ENCODE measurements at places on chromosomes 5 and 9. TPM values are rescaled to one million over a fixed set of nuclear protein-coding genes. Genes with fewer than 3 reads are reported as not detected.

Gene PCDHB9
- total RNA-seq, result 11.9 TPM

GRCh38 chr5:145945620-145946111 is 9.3 kb downstream of the SH3RF2 start:
- no peak for DNase-seq

- DNase-seq, result no peak
Measured at GRCh38 chr9:128226412-128226801, 23.2 kb downstream of the DNM1 start.

GRCh38 chr9:109255394-109255793 is 65.5 kb downstream of the EPB41L4B start:
- no peak for DNase-seq

DNA sequence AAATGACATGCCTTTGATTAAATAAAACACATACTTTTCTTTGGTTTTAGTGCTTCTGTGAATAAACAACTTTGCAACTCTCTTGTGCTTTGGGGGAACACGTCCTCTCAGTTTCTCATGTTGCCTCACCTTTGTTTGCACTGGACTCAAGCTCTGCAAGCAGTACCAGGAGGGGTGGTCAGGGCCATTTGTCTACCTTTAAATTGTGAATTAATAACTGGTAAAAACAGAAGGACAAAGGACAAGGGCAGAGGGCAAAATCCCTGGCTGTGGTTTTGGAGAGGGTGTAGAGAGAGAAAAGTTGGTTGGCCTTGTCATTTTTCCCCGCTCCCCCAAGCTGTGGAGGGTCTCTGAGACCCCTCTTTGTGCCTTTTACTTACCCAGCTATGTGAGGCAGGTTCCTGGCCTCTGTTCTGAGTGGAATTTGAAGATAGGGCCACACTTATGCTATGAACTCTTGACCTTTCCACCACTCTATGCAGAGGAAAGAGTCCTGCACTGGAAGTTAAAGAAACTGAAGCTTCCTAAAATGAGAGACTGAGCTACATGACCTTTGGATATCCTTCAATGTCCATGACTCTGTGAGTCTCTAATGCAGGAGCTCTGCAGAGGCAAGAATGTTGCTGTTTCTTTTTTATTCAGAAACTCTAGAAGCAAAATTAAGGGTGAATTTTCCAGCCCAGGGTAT is 55.1 kb upstream of the MOCS2 start:
- DNase-seq, result no peak

- DNase-seq, result no peak
Measured at GRCh38 chr5:140877262-140877581, 2.1 kb downstream of the PCDHA12 start.

Gene IL13
- not detected for total RNA-seq

Gene PDE6A
- total RNA-seq, result not detected

Gene ORM2
- 0.19 TPM for total RNA-seq

DNA sequence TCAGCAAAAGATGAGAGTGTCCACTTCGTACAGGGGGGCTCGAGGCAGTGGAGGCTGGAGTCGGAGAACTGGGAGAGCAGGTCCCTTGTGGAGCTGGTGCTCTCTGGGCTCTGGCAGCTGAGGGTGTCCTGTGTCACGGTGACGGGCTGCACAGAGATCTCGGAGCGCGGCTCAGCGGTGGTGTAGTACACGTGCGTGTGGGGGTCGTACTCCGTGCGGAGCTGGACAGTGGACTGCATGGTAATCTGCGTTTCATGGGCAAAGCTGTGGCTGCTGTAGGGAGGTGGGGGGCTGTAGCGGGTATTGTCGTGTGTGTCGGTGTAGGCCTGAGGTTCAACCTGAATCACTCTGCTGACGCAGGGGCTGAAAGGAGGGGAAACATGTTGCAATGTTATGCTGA is 48.0 kb downstream of the PTCH1 start:
- DNase-seq, result no peak

DNA sequence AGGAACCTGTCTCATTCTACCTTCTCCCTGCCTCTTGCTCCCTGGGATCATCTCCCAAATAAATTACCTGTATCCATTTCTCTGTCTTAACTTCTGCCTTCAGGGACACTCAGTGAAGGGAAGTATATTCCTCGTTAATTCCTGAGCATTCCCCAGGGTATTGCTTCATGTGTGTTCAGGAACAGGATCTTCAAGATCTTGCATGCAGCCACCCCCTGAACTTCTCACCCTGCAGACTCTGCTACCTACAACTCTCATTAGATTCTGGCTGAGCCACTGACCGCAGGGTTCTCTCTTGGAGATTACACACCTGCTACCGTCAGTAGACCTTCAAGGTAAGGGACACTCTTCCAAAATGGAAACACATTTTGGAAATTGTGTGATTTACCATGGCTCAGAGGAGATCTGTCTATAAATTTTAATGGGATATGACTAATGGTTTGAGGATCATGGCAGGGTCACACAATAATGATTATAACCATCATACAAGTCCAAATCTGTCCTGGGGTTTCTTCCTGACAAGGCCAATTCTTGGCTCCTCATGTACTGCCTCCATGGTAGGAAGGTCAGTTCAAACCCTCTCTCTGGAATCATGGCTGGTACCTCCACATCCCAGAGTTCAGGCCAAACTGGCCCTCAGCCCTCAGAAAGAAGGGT is 38.9 kb upstream of the UGCG start:
- DNase-seq, result no peak

DNA sequence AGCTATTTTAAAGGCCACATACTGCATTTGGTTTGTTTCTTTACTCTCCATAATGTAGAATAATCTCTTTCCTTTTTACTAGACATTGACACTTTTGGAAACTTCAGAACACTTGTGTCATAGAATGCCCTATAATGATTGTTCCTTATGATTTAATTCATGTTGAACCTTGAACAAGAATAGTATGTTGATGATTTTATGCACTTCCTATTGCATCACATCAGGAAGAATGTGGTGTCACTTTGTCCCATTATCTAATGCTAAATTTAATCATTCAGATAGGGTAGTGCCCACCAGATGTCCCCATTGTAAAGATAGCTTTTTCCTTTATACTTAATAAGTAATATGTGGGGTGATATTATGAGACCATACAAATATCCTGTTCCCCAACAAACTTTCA is 19.4 kb upstream of the DEPDC1B start:
- no peak for DNase-seq

DNA sequence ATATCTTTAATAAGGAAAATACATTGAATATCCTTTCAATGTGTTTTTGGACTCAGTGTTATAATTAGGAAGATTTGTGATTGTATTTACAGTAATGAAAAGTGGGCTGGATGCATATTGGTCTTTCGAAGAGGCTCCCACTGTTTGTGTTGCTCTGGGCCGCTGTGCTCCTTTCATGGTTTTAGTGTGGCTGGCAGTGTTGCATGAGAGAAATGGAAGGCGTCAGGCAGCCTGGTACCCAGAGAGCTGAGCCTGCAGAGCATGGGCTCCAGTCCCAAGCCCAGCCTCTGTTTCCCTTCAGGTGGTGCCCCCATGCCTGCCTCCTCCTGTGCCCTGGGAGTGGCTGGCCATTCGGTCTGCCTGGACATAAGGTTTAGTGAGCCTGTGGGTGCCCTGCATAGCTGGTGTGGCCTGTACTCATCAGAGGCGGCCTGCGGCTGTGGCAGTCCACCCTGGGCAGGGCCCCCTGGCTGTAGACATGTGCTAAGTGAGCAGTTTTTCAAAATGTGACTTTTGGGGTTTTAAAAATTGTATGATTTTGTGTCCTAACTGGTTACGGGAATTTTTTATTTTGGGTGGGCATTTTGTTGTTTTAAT is 27.4 kb upstream of the FAM120AOS start:
- DNase-seq, result no peak

DNA sequence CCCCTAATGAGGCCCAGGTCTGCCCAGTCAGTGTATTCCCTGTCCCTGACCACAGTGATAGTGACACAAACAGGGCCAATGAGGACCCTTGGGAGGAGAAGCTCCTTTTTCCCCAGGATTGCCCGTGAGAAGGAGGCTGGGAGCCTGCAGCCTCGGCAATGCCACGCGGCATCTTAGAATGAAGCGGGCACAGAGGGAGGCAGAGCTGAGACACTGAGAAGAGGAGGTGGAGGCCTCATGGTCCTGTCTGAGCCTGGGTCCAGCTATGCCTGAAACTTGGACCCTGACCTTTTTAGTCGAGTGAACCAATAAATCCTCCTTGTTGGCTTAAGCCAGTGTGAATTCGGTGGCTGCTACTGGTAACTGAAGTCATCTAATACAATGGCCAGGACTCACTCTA is 28.4 kb downstream of the STC2 start:
- no peak for DNase-seq

Data from H4 (cell line).